Hematopoietic multipotent progenitor cell treated with erythropoietin and hydrocortisone succinate and interleukin-3 and kit ligand, for 17 days (in vitro differentiated cells): ENCODE measurements at places on chromosomes 16 and 17.

GRCh38 chr16:49559242-49559641, 185.6 kb downstream of the C16orf78 start:
- DNase-seq: no peak

DNA sequence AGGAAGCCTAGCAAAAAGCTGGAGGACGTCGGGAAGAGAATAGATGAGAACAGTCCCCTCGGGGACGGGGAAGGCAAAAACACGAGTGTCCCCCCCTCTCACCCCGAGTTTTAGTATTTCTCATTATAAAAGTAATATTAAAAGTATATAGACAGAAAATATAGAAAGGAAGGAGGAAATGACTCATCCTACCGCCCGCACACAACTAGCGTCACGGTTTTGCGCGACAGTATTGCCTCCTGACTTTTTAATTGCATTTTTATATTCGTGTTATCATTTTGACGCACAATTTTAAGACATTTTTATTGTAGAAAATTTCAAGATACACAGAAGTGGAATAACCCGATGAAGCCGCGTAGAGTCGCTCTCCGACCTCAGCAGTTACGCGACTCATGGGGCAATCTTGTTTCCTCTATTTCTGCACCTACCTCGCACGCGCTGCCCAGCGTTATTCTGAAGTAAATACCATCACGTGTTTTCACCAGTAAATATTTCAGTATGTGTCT, 652 bp upstream of the SLC25A19 start:
- no peak for DNase-seq

GRCh38 chr17:72120642-72121163, at the start of gene SOX9:
Gene SOX9 (plus strand): TSS chr17:72121020. CDS start chr17:72121392, 372 bp downstream.
- DNase-seq: no peak

DNA sequence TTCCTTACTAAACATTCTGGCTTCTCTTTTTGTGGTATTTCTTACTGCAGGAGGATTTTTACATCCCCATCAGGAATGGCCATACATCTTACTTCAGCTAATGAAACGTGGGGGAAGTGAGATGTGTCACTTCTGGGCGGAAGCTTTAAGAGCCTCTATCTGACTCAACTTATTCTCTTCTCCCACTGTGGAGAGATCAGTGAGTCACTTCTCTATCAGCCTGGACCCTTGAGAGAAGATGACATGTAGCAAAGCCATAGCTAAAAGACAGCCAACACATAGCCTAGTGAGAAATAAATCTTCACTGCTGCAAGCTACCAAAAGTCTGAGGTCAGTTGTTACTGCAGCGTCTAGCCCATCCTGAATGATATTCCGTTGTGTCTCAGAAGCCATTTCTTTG, 1066.7 kb upstream of the RBFOX1 start:
- no peak for DNase-seq

DNA sequence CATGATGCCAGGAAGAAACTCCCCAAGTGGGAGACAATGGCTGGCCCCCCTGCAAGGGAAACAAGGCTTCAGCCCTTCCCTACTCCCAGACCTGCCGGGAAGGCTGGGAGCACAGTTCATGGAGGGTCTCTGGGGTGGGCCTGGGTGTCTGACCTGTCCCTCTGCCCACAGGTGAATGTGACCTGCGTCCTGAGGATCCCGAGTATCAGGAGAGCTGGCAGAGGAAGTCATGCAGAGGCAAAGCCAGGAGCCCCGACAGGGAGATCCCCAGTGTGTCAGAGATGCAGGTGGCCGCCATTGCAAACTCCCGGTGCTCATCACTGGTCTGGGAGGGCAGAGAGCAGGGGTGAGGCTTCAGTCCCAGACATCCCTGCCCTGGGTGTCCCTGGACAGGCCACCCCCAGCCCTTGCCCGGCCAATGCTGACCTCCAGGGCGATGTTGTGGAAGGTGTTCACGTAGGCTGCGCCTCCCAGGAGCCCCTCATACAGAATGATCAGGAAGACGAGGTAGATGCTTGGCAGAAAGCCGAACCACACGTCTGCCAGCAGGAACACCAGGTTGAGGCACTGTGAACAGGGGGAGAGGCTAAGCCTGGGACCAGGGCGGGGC, 5.3 kb upstream of the NPIPB7 start:
- DNase-seq: no peak

- DNase-seq: no peak
Measured at GRCh38 chr17:76254275-76254674, 10.9 kb upstream of the UBALD2 start.

DNA sequence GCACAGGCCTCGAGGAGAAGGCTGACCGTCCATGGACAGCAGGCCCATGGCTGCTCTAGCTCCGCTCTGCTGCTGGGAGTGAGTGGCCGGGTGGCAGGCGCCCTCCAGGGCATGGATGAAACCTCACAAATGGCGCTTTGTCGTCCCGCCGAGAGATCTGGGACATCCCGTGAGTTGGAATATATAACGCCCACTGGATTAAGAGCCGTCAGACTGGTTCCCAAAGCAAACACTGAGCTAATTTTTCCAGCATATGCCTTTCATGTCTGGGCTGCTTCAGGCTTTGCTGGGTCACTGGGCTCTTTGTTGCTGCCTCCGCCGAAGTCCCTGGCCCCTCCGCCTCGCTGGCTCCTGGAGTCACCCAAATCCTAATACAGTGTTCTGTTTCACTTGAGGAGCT, 266.3 kb downstream of the FOXL1 start:
- no peak for DNase-seq

DNA sequence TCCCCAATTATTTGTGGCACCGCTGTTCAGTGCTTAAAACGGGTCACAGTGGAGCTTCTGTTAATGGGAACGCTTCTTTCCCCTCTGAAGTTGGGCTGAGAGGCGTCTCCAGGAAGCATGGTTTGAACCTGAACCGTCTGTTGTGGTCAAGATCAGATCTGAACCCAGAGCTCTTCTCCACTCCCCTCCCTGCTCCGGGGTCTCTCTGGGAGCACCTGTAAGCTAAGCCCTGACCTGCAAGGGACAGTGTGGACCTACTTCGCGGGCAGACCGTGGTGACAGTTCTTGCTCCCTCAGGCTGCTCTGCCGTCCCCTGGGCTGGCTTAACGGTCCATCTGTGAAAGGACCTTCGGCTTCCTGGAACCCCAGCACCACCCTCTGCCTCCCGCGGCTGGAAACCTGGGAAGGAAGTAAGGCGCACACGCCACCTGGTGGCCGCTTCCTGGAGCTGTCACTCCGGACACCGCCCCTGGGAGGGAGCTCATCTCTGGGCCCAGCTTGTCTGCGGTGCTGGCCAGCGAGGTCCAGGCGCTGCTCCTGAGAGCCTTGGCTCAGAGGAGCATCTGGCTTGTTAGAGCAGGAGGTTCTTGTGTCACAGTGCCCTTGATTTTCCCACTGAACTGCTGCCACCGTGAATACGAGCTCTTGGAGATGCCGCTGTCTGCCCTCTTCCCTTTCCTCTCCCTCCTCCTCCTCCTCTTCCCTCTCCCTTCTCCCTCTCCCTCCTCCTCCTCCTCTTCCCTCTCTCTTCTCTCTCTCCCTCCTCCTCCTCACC, 518.5 kb upstream of the EEF2KMT start:
- peak; percentile 31 for DNase-seq

DNA sequence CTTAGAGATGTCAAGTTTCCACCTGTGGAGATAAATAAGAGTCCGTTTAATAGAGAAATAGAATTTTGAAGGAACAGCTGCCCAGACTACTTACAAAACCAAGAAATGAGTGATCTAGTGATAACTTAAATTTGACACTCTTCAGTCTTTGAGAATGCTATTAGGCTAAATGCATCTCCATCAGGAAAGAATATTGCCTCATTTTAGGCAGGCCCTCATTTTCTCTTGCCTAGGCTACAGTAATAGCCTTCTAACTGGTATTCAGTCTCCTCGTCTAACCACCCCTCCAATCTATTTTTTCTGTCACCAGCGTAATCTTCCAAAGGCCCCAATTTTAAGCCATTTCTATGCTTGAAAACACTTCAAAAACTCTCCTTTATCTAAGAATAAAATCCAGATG, 537.8 kb upstream of the CA10 start:
- no peak for DNase-seq

DNA sequence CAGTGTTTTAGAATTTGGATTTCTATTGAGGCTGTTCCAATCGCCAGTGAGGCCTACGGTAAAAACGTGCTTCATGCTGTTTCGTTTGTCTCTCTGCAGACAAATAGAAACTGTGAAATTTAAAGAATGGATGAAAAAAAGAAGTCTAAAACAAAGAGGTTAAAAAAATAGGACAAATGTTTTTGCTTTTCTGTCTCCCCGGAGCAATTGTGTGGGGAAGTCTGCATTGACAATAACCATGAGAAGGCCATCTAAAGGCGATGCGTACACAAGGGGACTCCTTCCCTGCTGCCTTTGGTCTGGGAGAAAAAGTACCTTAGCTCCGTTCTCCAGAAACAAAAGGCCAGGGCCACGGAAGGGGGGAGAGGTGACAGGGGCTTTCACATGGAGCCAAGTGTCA, 4.6 kb upstream of the ZFHX3 start:
- no peak for DNase-seq

DNA sequence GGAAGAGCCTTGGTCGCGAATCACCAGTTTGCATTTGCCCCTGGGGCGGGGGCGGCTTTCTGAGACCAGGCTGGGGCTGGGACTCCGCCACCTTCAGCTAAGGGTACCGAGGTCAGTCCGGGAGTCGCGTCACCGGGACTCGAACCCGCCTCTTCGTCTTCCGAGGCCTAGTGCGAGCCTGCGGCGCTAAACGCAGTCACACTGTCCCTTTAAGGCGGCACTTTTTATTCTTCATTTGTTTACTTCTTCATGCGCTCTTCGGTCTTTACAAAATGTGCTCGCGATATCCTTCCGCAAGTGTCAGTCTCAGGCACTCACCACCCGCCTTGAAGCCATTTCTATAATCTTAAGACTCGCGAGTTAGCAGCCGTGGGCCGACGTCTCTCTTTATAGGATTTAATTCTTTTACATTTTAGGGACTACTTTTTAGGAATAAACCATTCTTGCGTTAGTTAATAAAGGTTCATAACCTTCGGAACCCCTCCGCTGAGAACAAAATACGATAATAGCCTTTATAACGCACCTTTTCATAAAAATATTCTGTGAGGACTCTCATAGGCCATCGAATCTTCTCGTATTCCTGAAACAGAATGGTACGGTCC, 593 bp upstream of the HEXIM1 start:
- peak; percentile 96 for DNase-seq

- DNase-seq: no peak
Measured at GRCh38 chr17:67588326-67588725, 129.4 kb upstream of the NOL11 start.

GRCh38 chr17:75850928-75851692, 4.0 kb downstream of the WBP2 start:
- no peak for DNase-seq

GRCh38 chr17:58059141-58059540, 24.1 kb upstream of the DYNLL2 start:
- no peak for DNase-seq

DNA sequence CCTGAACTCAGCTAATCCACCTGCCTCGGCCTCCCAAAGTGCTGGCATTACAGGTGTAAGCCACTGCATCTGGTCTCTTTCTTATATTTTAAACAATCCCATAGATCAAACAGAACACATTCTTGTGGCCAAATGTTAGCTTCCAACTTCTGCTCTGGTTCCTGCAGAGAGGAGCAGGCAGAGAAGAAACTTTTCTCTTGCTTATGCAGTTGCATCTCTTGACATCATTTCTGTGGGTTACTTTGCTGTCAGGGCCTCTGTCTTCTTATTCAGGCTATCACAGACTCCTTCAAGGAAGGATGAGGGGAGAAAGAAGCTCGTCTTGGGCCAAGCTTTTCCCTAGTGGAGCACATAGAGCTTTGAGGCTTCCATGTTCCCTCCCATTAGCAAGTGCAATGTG, 7.8 kb downstream of the HSD17B2 start:
- no peak for DNase-seq

DNA sequence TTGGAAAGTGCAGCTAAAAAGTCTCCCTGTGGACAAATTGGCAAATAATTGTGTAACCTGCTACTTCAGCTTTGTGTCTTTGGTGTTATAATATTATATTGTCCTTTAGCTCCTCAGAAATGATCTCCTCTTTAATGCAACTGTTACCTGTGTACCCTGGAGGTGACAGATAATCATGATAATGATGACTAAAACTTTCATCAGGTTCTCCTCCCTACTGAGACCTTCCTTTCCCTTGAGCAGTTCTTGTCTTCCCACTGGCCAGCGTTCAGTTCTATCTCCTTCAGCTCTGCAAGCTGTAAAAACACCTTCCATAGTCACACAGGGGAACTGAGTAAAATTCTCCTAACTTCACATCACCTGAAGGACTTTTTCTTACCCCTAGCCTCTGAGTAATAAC, 14.7 kb downstream of the KRT12 start:
- no peak for DNase-seq

GRCh38 chr16:49913720-49914119, 57.8 kb upstream of the ZNF423 start:
- no peak for DNase-seq

DNA sequence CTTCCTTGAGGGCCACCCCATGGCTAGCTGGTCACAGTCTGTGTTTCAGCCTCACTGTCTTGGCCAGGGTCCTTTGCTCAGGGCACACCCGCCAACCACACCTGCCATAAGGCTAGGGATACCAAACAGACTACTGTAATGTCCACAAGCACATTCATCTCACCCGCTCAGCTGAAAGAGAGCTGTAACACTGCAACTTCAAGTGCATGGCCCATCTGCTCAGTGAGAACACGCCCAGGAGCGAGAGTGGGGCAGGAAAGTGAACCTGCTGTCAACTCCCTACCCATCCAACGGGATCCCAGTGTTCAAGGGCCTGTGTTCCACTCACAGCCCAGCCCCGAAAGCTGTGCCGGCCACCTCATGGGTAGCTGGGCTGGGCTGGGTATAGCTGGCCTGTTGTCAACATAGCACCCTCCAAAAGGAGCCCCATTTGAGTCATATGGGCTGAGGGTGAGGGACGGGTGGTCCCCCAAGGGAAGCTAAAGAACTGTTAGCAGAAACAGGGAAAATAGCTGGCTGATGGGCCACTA, 55.7 kb downstream of the SCNN1B start:
- DNase-seq: no peak

GRCh38 chr17:3639981-3640596, 3.5 kb downstream of the CTNS start:
- peak; percentile 55 for DNase-seq

GRCh38 chr16:80350061-80350460, 190.7 kb upstream of the DYNLRB2 start:
- no peak for DNase-seq

DNA sequence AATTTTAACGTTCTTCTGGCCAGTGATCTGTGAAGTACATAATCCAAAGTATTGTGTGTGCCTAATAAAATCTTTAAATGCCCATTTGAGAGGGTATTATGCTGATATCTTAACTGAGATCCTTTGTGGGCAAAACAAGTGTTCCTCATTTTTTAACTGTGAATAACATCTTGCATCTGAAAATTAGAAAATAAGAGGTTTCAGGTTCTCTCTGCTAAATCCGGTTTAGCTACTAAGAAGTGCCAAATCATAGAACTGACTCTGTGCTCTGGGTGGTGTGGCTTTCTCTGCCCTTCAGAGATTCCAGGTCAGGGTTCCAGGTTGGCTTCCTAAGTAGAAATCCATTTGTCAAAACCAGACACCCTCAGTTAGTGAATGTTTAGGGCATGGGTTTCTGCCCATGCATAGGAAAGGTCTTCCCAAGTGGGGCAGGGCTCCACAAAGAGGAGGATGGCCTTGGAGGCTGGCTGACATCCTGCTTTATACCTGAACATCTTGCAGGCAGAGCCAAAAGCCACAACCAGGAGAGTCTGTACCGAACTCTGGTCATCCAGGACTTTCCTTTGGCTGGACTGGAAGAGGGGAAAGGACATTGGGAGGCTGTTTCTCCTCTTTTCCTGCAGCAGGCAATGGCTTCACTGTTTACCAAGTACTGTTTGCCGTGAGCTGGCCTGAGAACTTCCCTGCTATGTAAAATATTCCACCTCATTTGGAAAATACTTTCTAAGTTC, 8.5 kb downstream of the ALDH3A2 start:
- no peak for DNase-seq

GRCh38 chr16:50274326-50275097, 8.2 kb downstream of the ADCY7 start:
- DNase-seq: peak; percentile 24
